ENCODE measurements at places on chromosomes 5 and 9. TPM values are rescaled to one million over a fixed set of nuclear protein-coding genes. Genes with fewer than 3 reads are reported as not detected.

DNA sequence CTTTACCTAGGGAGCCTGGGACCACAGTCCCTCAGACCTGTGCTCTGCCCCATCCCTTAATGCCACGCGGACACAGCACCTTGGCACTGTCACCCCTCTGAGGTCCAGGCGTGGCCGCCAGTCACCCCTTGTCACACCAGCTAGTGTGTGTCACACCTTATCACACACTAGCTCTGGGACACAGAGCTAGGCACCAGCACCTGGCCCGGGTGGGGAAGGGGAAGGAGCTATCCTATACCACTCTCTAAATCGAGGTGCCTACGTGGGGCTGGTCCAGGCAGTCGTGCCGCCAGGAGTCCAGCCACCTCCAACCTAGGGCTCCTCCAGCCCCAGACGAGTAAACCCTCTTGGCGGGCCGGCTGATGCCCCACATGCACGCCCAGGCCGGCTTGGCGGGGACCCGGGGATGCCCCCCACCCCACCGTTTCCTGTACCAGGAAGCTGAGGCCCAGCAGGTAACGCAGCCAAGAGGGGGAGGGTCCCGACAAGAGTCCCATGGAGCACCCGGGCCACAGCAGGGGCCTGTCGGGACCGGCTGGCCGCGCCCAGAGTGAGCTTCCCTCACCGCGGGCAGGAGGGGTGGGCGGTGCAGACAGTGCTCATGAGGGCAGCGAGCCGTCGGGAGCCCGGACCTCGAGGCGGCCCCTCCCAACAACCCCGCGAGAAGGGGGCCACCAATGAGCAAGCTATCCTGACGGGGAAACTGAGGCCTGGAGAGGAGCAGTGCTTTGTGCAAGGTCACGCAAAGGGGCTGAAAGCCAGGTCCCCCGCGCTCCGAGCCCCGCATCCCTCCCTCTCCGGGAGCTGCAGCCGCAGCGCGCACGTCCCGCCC, 550 bp downstream of the CORO2A start:
- peak overlapping the region; percentile 13 for H3K27ac ChIP-seq
- H3K4me1 ChIP-seq: peaks cover 27% of the 10 kb centered on the region
- peak overlapping the region; percentile 73 for H3K4me3 ChIP-seq

- H3K27ac ChIP-seq: no peak overlapping the region
- no peak for DNase-seq
These were observed 60.8 kb downstream of the MTMR12 start for GRCh38 chr5:32251871-32252458.

DNA sequence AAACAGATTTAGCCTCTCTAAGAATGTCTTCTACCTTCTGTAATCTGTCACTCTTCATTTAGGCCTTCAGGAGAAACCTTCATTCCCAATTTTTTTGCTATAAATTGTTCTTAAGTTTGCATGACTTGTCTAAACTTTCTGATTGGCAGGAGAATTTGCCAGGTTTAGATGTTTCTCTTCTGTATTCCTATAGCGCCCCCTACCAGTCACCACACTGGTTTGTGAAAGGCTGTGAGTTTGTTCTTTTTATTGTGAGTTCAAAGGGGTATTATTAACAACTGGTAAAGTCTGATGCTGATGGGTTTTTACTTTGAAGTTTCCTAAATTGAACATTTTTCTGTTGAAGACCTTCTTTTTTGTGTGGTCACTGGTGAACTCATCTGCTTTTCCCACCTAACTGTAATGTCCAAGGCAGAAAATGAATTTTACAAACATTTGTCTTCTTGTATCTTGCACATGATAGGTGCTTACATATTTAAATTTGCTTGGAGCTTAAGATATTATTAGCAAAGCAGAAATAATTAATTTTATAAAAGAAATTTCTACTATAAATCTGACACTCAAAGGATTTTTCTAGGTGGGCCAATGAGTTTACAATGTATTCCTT, 18.4 kb upstream of the F2RL2 start:
- no peak overlapping the region for H3K27ac ChIP-seq
- H3K36me3 ChIP-seq: peaks cover 38% of the 10 kb centered on the region
- peaks cover 4% of the 10 kb centered on the region for H3K4me1 ChIP-seq
- H3K27me3 ChIP-seq: no peaks in the 10 kb centered on the region
- peak; percentile 87 for DNase-seq

- H3K4me1 ChIP-seq: peaks cover 6% of the 10 kb centered on the region
- no peaks in the 10 kb centered on the region for H3K36me3 ChIP-seq
- H3K27me3 ChIP-seq: no peaks in the 10 kb centered on the region
- no peak overlapping the region for H3K27ac ChIP-seq
- DNase-seq: no peak
These were observed 69.5 kb downstream of the GRIA1 start for GRCh38 chr5:153559926-153560325.

DNA sequence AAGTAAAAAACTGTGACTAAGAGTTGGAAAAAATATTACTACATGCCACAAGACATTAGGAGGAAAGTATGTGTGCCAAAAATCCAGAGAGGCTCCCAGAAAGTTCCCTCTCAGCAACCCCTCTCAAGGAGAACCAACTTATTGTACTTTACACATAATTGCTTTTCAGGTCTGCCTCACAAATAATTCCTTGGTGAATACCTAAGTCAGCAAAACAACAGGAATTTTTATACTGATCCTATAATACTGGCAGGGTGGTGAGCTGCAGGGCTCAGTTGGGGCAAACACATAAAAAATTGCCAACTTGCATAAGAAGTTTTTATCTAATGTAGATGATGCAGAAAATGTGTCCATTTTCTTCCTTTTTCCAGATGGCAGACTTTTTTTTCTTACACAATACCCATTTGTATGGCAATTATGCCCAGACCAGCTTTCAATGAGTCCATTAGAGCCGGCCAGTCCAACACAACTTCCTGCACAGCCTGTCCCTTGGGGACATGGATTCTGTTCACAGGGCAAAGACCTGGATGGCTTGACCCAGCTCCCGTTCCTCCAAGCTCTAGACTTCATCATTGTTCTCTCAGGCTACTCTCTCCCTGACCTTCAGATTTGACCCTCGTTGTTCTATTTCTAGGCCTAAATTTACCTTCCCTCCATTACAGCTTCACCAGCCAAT, 31.3 kb downstream of the MARCHF3 start:
- H3K36me3 ChIP-seq: no peaks in the 10 kb centered on the region
- H3K27ac ChIP-seq: no peak overlapping the region
- H3K4me1 ChIP-seq: peaks cover 26% of the 10 kb centered on the region
- H3K27me3 ChIP-seq: no peaks in the 10 kb centered on the region
- no peak for DNase-seq
- H3K4me3 ChIP-seq: no peak overlapping the region

DNA sequence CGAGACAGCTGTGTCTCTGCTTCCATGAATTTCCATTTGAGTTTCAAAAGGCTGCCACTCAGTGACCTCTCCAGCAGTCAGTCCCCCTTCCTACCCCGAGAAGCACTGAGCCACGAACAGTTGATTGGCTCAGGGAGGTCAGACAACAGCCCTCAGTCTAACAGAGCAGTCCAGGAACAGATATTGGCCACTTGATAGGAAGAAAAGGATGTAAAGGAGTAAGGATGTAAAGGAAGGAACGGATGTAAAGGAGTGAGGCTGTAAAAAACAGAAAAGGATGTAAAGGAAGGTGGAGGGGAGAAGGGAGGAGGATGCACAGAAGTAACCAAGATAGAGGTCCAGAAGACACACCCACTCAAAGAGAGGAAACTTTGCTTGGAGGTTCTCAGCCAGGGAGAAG, 3.2 kb upstream of the NR4A3 start:
- peaks cover 18% of the 10 kb centered on the region for H3K27me3 ChIP-seq
- H3K4me1 ChIP-seq: peaks cover 36% of the 10 kb centered on the region

DNA sequence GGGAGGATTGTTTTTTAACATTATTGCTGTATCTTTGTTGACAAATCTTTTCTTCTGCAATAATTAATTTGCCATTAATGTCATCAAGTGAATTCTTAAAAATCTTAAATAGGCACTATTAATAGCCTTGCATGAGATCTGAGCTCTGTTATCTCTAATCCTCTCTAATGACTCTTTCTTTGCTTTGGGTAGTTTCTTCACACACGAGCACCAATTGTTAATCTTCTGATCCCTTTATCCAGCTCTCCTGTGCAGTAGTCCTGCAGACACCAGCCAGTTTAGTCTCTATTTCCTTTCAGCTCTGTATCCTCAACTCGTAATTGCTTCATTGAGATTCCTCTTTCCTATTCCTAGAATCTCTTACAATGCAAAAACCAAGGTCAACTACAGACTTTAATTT, 8.1 kb downstream of the SPINK14 start:
- no peaks in the 10 kb centered on the region for H3K4me1 ChIP-seq
- H3K27ac ChIP-seq: no peak overlapping the region
- peaks cover 18% of the 10 kb centered on the region for H3K27me3 ChIP-seq
- H3K4me3 ChIP-seq: no peak overlapping the region
- H3K36me3 ChIP-seq: no peaks in the 10 kb centered on the region

- no peaks in the 10 kb centered on the region for H3K4me1 ChIP-seq
- H3K27ac ChIP-seq: no peak overlapping the region
- H3K36me3 ChIP-seq: peaks cover 9% of the 10 kb centered on the region
- H3K27me3 ChIP-seq: no peaks in the 10 kb centered on the region
- H3K4me3 ChIP-seq: no peak overlapping the region
These were observed 116.2 kb upstream of the RAPGEF1 start for GRCh38 chr9:131856105-131856504.

DNA sequence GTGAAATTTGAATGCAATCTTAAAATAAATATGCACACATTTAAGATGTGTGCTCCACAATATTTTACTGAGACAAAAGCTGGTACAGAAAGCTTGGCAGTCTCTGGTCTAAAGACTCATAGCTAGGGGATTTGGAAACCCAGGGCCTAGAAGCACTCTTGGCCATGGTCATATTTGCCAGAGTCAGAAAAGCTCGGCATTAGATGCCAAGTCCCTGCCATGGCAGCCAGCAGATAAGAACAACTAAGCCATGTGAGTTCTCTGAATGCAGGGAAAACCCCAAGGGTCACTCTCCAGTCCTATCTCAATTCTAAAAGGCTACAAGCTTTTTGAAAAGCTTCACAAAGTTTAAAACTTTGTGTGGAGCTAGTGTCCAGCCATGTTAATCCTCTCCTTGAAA, 119.5 kb downstream of the FAM114A2 start:
- no peaks in the 10 kb centered on the region for H3K4me1 ChIP-seq
- DNase-seq: no peak
- H3K4me3 ChIP-seq: no peak overlapping the region
- peaks cover 9% of the 10 kb centered on the region for H3K27me3 ChIP-seq

DNA sequence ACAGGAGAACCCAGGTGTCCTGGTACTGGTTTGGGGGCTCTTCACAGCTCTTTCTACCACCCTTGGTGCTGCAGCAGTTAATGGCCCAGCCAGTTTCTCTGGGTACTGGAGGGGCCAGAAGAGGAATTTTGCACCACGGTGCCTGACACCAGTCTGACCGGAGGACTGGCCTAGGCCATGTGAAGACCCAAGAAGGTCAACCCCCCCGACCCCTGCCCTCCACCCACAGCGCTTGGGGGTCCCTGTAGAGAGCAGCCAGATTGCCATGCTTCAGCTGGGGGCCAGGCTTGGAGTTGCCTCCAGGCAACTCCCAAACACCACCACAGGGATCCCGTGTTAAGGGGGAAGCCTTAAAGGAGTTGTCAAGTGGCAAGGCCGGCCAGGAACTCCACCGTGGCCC, 6.2 kb downstream of the ARSI start:
- H3K36me3 ChIP-seq: no peaks in the 10 kb centered on the region
- peaks cover 19% of the 10 kb centered on the region for H3K27me3 ChIP-seq
- no peak overlapping the region for H3K4me3 ChIP-seq
- no peak for DNase-seq
- no peak overlapping the region for H3K27ac ChIP-seq

- no peaks in the 10 kb centered on the region for H3K4me1 ChIP-seq
- no peak overlapping the region for H3K4me3 ChIP-seq
- H3K36me3 ChIP-seq: peaks cover 28% of the 10 kb centered on the region
- DNase-seq: no peak
These were observed 14.1 kb upstream of the RAPGEF6 start for GRCh38 chr5:131649161-131649560.

- no peaks in the 10 kb centered on the region for H3K4me1 ChIP-seq
- DNase-seq: no peak
- H3K27me3 ChIP-seq: peaks cover 12% of the 10 kb centered on the region
- no peak overlapping the region for H3K27ac ChIP-seq
- H3K36me3 ChIP-seq: no peaks in the 10 kb centered on the region
These were observed 176.6 kb upstream of the TBCA start for GRCh38 chr5:77952636-77953212.

DNA sequence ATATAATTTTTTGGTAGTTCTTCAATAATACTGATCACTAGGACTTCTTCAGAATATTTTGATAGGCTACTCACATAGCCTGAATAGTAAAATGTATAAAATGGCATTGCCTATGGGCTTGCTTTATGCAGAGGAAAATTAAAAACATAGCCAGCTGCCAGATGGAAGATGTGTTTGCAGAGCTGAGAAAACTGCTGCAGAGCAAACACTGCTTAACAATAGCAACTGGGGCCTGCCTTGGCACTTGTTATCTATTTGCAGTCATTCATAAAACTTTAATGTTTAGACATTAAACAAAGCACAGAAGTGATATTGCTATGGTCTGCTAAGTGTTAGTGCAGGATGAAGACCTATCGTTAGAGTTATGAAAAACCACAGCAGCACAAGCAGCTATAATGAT, 151.5 kb upstream of the SMC2 start:
- DNase-seq: no peak
- no peaks in the 10 kb centered on the region for H3K4me1 ChIP-seq
- no peak overlapping the region for H3K4me3 ChIP-seq
- H3K27me3 ChIP-seq: no peaks in the 10 kb centered on the region

DNA sequence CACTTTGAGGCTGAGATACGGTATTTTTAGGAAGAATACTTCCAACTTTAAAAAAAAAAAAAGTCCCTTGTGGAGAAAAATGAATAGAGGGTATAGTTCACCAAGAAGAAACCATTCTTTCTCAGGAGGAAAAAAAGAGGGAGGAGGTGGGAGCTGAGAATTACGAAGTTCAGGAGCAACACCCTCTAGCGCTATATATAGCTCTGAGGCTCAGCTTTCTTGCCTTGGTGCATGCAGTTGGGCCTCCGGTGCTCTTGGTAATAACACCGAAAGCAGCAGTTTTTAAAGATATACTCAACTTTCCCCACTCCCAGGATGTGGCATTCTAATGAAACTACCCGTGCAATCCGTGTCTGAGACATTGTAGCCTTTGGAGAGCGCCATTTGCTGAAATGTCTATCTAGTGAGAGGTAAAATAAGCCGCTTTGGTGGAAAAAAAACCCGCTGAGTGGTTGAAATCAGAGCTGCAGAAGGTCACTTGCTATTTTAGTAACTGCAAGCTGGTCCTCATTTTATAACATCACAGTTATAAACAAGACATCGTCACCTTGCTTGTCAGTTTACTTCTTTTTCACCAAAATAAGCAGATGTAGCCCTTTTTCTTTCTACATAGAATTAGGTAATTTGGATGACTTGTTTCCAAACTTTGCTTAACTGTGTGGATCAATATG, 156.4 kb downstream of the RORB start:
- peaks cover 7% of the 10 kb centered on the region for H3K27me3 ChIP-seq
- H3K27ac ChIP-seq: no peak overlapping the region
- no peaks in the 10 kb centered on the region for H3K4me1 ChIP-seq
- H3K4me3 ChIP-seq: no peak overlapping the region
- no peaks in the 10 kb centered on the region for H3K36me3 ChIP-seq
- no peak for DNase-seq

GLRA1 gene
- total RNA-seq: not detected

C9orf153 gene
- total RNA-seq: 0.40 TPM

GAPT gene
- not detected for total RNA-seq

EGFLAM gene
- not detected for total RNA-seq

ANKRD18A gene
- total RNA-seq: 8.1 TPM

GPX3 gene
- not detected for total RNA-seq

KIF12 gene
- not detected for total RNA-seq

C9orf152 gene
- not detected for total RNA-seq
